ENCODE measurements at places on chromosomes 4 and X. TPM values are rescaled to one million over a fixed set of nuclear protein-coding genes. Genes with fewer than 3 reads are reported as not detected.

DNA sequence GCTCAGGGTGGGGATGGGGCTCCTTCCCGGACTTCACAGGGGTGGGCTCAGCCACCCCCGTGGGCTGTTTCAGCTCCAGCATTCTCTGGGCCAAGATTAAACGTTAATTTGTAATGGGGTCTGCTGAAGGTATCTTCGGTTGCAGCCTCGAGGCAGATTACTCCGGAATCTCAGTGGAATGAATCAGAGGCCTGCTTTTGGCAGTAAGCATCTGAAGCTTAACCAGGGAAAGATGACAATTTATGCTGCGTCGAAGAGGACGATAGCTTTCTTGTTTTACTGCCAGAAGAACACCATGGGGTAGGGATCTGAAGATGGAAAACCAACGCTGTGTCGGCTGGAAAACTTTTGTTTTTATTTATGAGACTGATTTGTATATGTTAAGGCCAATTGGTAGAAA, 129.2 kb upstream of the MSX1 start:
- DNase-seq = no peak

- DNase-seq = peak; percentile 69
These were observed 316.7 kb upstream of the IGFBP7 start for GRCh38 chr4:57426779-57427395.

GRCh38 chr4:88007304-88008121, at the start of gene PKD2:
Gene PKD2 (plus strand): TSS chr4:88007635. CDS start chr4:88007734, 99 bp downstream.
- peak; percentile 76 for DNase-seq

DNA sequence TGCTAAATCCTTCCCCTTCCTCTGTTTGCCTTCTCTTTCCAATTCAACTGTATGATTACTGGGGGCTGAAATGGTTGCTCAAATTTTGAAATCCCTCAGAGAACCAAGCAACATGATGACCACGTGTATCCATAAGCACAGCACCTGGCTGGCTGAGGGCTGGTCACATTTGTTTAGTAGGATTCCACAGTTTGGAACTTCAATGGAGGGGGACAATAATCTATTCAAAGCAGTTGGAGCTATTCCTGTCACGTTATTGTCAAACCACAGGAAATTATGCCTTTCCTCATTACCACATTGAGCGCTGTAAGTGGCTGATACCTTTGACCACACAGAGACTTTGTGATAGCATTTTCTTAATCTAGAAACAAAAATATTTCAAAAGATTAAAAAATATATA, 7.0 kb downstream of the TMSB4X start:
- DNase-seq = no peak

- DNase-seq = no peak
These were observed 42.2 kb upstream of the AFAP1 start for GRCh38 chr4:7981738-7982394.

- no peak for DNase-seq
These were observed 46.3 kb downstream of the TEX13B start for GRCh38 chrX:107935664-107936433.

GRCh38 chr4:109576462-109576861, 16.4 kb downstream of the MCUB start:
- no peak for DNase-seq

DNA sequence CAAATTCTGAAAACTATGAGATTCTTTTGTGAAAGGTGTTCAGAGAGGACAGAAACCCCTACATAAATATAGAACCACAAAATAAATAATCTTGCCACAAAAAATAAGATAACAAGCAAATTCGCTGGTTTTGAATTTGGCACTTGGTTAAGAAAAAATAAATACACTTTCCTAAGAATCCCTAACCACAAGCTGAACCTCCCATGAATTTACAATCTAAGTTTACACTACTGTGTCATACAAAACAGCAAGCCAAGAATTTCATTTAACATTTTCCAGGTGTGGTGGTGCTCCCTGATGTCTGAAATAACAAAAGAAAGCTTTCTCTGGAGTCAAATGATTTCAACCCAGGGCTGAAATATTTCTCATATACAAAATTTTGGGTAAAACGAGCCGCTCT, 121.0 kb downstream of the KCNIP4 start:
- no peak for DNase-seq

GRCh38 chr4:40702800-40703151, 47.0 kb upstream of the NSUN7 start:
- DNase-seq = no peak

DNA sequence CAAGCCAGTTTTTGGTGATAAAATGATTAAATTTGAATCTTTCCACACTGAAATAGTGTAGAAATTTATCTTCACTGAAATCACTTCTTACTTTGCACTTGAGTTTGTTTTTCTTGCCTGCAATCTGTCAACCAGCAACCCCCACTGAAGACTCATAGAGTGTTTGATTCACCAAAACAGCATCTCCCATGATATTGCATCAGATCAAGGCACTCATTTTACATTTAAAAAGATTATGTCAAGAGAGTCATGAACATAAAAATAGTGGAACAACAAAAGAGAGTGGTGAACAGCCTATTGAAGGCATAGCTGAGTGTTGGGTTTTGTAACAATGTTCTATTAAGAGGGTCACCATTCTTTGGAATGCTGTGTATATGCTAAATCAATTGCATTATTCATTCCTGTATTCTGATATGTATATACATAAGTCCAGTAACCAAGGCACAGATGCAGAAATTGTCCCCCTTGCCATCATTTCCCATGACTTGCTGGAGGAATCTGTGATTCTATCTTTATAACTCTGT, 1934.9 kb downstream of the ARAP2 start:
- DNase-seq = no peak

DNA sequence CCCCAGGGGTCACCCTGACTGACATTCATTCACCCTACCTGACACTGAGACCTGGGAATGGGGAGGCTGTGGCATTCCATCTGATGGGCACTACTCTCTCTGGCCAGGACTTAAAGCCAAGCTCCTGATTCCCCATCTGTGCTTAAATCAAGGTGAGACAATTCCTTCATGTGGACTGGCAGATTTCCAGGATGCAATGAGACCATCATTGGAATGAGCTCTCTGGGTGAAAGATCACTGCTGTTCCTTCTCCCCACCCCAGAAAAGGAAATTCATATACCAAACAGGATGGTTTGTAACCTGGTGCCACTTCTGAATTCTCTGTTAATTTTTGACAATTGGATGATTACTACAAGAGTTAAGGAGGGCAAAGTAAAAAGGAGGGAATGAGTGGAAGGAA, 354.8 kb downstream of the MID1IP1 start:
- no peak for DNase-seq

- DNase-seq = peak; percentile 14
These were observed at the start of gene SLC10A4 for GRCh38 chr4:48483006-48483776. Gene SLC10A4 (plus strand): TSS chr4:48483343. CDS start chr4:48483562, 219 bp downstream.

DNA sequence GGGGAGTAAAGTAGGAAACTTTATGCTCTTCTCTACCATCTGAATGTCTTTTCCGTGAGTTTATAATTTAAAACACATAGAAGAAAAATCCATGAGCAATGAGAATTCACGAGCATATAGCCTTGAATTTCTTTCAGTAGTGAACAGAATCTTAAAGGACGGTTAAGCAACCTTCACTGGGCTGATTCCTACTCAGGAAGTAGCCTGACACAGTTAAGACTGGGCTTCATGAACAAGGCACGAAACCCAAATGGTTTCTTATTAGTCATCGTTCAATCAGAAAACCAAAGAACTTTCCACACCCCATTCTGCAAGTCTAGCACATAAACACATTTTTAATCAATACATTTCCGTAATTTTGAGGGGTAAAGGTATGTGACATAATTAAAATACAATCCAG, 95.8 kb downstream of the SH3KBP1 start:
- no peak for DNase-seq

- no peak for DNase-seq
These were observed 48.4 kb downstream of the PTTG2 start for GRCh38 chr4:38008571-38009021.

GRCh38 chrX:107547621-107548020, 80.7 kb upstream of the PRPS1 start:
- DNase-seq = no peak

GRCh38 chr4:16119981-16120380, 36.2 kb upstream of the PROM1 start:
- DNase-seq = no peak

GRCh38 chr4:145414226-145414625, 67.4 kb upstream of the SMAD1 start:
- no peak for DNase-seq

GRCh38 chr4:101439926-101440325, 92.6 kb upstream of the PPP3CA start:
- DNase-seq = no peak

GRCh38 chr4:1090465-1091440, 22.6 kb downstream of the RNF212 start:
- DNase-seq = no peak

GRCh38 chrX:46333550-46333949, 211.7 kb downstream of the ZNF674 start:
- DNase-seq = no peak

- DNase-seq = no peak
These were observed 23.0 kb upstream of the CLDN24 start for GRCh38 chr4:183345261-183345660.

- no peak for DNase-seq
These were observed 188.8 kb upstream of the VEGFC start for GRCh38 chr4:176981551-176981950.

DNA sequence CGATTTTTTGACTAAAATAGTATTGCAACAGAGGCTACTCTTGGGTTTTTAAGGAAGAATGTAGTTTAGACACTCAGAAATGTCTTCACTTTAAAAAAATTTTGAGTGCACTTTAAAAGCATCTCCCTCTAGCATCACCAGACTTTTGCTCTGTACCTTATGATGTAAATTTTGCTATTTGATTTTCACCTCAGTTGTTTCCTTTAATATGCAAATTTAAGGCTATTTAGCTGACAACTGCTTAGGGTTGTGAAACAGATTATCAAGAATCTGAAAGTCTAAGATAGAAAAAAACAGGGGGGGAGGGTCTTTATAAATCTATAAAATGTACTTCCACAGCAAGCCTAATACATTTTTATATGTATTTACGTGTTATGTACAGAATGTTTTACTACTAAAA, 92.9 kb upstream of the USP38 start:
- no peak for DNase-seq

GRCh38 chrX:153487590-153488071, 7.1 kb upstream of the BGN start:
- no peak for DNase-seq

DNA sequence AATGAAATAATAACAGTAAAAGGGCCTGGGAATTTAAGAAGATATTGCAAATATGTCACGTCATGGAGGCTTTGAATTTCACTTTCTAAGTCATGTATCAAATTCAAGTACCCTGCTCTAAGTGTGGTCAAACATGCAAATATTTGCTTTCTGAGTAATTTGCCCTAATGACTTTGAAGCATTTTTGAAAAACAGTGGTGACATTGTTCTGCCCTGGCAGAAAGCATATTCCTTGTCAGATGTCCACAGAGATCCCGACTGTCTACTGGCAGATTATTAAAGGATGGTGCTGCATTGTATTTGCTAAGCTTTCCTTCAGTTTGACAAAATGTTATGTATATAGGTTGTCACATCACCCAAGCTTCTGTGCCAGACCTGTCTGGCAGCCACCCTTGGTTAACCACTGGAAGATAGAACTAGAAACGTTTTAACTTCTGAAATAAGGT, 92.5 kb downstream of the ANK2 start:
- no peak for DNase-seq

DNA sequence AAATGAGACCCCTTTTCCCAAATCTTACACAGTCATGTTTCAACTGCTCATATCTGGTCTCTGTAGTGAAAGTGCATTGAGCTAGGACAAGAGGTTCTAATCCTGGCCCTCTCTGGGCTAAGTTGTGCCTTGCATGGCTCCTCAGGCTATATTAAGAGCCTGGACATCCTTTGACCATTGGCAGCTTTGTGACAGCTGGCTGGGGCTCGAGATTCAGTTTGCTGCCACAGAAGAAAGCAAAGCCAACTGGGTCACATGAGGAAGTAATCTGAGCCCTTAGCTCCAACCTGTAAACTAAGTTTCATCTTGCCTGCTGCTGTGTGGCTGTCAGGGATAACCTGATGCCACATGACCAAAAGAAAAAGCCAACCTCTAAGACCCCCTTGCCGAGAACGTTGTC, 51.8 kb upstream of the JADE1 start:
- DNase-seq = peak; percentile 66

GRCh38 chrX:23883737-23884354, 23.9 kb downstream of the APOO start:
- DNase-seq = no peak

The MAGEA12 gene
- not detected for total RNA-seq

The MAML3 gene
- total RNA-seq = 5.7 TPM

The MAGEC1 gene
- not detected for total RNA-seq

The SPOCK3 gene
- not detected for total RNA-seq

The H2BW2 gene
- not detected for total RNA-seq

The PNCK gene
- total RNA-seq = 0.83 TPM

The GAGE12F gene
- not detected for total RNA-seq

The PLRG1 gene
- 66.6 TPM for total RNA-seq

The ZFP92 gene
- 1.6 TPM for total RNA-seq

The TCEAL3 gene
- 38.9 TPM for total RNA-seq

The SPANXN3 gene
- not detected for total RNA-seq

The KLF8 gene
- 13.2 TPM for total RNA-seq

The GC gene
- total RNA-seq = not detected

The VEGFD gene
- 7.4 TPM for total RNA-seq

The F8 gene
- 19.9 TPM for total RNA-seq

The HTR2C gene
- total RNA-seq = not detected

The PAGE5 gene
- not detected for total RNA-seq

The SLC26A1 gene
- 0.15 TPM for total RNA-seq

The ZCCHC12 gene
- 4.3 TPM for total RNA-seq

The FANCB gene
- 2.2 TPM for total RNA-seq

The PPBP gene
- total RNA-seq = 1.3 TPM

The VCX gene
- not detected for total RNA-seq

The GPRIN3 gene
- 7.5 TPM for total RNA-seq

The TEC gene
- total RNA-seq = 12.7 TPM
